ENCODE measurements at places on chromosomes 4 and X.

DNA sequence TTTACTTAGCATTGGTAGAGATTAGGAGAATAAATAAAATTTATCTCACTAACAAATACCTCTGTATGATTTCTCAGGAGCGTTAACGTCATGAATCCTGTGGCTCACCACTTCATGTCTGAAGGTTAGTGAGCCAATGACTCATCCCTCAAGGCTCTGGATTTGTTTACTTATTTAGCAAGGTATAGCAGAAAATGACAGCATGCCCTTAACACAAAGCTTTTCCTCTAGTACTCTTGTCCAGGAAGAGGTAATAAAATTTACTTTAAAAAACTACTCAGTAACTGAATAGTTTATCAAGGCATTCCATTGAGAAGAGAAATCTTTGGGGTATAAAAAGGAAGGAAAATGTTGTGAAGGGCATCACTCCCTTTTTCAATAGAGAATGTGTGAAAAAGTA, 823.8 kb downstream of the CCSER1 start:
- no peak for DNase-seq

- no peak for DNase-seq
Observed at GRCh38 chr4:14800977-14801376, 201.3 kb upstream of the CPEB2 start.

DNA sequence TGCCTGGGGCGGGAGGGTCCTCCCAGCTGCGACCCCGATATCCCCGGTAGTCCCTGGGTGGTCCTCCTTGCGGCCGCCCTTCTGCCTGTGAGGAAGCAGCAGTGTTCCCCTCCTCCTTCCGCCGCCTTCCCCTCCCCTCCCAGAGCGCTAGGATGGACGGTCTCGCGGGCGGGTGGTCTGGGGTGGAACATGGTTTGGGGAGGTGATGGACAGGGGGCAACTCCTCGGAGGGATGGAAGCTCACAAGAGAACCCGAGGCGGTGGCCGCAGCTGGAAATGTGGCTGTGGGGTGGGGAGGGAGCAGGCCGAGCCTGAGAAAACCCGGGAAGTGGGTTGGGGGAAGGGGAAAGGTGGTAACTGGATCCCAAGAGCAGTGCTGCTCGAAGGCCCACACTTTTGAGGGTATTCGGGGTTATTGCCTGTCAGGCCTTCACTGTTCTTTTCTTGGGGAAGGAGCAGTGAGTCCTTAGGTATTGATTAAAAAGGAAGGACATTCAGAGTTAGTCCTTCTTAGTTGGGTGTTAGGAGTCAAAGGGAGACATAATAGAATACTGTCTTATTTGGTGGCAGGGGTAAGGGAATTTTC, 581 bp downstream of the UBE2K start:
- no peak for DNase-seq

DNA sequence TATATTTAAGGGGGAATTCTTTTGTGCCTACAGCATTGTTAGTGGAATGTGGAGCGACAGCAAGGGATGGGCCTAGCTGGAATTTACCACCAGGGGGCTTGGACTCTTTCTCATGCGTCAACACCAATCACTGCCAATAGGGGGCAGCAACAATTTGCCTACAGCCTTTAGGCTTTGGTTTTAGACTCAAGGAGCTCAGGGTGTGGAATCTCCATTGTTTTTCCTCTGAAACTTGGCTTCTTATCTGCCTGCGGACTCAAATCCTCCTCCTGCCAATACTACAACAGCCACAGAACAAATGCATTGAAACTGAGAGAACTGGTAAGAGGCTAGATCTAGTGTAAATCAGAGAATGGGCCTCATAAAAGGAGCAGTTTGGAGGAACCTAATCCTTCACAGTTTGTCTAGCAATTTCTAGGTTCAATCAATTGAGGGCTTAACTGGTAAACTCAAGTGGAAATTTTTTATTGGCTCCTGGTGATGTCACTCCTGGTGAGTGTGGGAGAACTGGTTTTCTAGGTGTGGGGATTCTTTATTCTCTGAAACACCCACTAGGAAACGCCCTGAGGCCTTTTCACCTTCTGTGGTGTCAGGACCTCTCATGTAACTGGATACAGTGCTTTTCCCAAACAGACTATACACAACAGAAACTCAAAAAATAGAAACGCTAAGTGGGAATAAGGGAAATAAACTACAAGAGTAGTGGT, 27.9 kb upstream of the TMSB4X start:
- peak; percentile 49 for DNase-seq

- DNase-seq: no peak
Observed at GRCh38 chr4:86939729-86940575, 5.1 kb downstream of the AFF1 start.

- no peak for DNase-seq
Observed at GRCh38 chr4:112288455-112288854, 2.8 kb upstream of the TIFA start.

DNA sequence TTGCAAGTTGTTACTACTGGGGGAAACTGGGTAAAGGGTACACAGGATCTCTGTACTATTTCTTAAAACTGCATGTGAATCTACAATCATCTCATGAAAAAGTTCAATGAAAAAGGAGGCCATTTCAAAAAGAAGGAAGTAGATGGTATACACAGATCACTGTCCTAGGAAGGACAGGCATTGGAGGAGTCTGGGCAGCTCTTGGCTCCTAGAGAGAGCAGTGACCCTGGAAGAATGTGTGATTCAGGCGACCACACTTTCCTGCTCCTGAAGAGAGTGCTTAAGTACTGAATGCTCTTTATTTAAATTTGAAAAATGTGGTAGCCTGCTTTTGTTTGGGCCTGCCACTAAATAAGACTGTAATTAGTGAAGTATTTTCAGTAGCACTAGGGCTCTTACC, 318.1 kb upstream of the CASK start:
- DNase-seq: no peak

- no peak for DNase-seq
Observed at GRCh38 chr4:173169178-173169427, 492 bp downstream of the GALNT7 start.

DNA sequence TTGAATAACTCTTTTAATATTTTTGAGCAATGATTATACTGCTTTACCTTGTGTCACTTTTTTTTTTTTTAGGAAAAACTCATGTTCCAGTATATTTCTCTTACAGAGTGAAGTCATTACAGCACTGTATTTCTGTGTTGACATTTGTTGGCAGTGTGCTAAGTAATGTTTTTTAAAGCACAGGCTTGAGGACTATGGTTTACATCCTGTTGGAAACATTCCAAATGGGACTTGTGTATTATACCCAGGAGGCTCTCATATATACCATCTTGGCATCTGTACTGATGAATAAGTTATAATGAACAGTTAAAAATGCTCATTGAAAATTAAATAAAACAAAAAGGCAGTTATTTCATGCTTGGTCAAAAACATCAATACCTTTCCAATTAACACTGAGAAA, 33.8 kb downstream of the CEP44 start:
- no peak for DNase-seq

- no peak for DNase-seq
Observed at GRCh38 chrX:39716401-39716800, 381.4 kb downstream of the BCOR start.

- no peak for DNase-seq
Observed at GRCh38 chr4:38489924-38490639, 173.9 kb upstream of the KLF3 start.

DNA sequence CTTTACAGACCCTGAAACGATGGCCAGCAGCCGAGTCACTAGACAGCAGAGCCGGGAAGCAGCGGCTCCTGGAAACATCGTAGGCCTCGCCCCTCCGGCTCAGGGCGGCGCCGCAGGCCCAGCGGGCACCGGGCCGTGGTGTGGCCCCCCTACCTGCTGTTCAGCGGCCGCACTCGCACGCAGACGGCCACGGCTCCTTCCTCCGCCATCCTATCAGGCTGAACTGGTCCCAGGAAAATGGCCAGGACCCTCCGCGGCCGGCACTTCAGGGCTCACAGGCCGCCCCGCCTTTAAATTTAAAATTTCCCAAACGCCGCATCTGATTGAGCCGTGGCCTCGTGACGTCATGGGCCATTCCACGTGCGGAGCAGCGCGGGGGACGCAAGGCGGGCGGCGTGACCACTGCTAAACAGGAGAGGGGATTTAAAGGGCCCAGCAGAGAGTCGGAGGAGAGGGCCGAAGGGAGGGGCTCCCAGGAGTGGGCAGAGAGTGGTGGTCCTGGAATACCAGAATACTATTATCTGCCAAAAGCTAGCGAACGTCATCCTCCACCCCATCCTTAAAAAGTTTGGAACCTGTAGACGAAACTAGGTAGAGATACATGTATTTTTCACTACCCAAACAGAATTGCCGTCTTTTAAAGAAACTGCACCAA, at the start of gene CENPE:
CENPE (minus strand) TSS at position 233 of the 655 bp plus-strand sequence; CDS start at position 209, 24 bp downstream.
- peak; percentile 42 for DNase-seq

- DNase-seq: no peak
Observed at GRCh38 chrX:119552508-119552907, 12.7 kb downstream of the STEEP1 start.

DNA sequence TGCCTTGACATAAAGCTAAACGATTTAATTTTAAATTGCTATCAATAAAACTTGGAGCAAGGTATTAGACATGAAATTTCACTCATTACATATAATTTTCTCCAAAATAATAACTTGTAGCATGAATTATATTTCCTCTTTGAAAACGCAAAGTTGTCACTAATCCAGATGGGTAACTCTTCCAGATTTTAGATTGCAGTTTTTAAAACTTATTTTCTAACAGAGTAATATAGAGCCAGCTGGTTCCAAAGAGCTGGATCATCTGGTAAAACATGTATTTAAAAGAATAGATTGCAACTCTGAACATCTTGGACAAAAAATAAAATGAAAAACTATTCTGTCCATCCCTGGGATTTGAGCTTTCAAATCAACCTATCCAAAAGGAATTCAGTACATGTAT, 238.2 kb upstream of the INTU start:
- DNase-seq: no peak

DNA sequence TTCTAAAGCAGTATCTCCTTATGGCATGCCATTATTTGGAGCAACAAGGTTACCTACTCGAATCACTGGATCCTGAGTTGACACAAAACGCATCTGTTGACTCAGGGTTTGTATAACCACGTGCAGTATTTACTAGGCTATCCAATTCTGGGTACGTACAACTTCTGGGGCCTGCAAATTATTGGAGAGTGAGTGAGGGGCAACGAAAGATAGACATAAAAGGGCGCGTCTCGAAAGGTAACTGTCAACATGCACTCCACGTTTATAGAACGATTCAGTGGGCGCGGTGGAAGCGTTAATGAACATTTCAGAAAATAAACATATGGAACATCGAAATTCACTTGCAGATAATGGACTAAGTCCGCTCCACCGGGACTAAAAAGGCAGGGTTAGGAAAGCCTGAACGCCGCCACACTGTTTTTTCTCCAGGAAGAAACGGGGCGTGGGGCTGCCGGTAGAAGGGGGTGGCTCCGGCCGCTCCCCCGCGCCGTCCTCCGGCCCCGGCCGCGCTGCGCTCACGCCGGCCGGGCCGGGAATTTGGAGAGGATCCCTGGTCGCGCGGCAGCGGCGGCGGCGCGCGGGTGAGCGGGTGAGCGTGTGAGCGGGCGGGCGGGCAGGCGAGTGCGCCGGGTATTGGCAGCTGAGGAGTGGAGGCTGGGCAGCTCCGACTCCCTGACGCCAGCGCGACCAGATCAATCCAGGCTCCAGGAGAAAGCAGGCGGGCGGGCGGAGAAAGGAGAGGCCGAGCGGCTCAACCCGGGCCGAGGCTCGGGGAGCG, at the start of gene SMAD1:
SMAD1 (plus strand) TSS at position 690 of the 778 bp plus-strand sequence. CDS start 32,761 bp downstream, outside the sequence.
- DNase-seq: peak; percentile 9

DNA sequence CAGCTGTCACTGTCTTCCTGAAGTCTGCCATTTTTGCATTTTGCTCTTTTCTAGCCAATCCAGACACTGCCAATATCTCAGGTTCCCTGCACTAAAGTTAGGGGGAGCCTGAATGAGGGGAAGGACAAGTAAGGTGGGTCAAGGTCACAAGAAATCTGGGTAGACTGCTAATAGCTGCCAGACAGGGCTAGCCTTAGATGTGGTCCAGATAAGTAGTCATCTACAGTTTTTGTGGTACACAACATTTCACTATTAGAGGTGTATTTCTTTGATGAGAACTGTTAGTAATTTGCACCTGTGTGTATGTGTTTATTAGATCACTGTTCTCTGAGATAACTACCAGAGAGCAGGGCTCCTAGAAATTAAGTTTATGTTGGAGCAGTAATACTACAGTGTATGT, 9.4 kb downstream of the LHFPL1 start:
- no peak for DNase-seq

All from stimulated activated CD4-positive, alpha-beta T cell treated with anti-CD3 and anti-CD28 coated beads, Interleukin-1b, Interleukin-23, amount 100 ng/mL, for 1 hour (primary cell).